IPS DF 19.7 (cell line): ENCODE measurements at places on chromosomes 5 and 9.

DNA sequence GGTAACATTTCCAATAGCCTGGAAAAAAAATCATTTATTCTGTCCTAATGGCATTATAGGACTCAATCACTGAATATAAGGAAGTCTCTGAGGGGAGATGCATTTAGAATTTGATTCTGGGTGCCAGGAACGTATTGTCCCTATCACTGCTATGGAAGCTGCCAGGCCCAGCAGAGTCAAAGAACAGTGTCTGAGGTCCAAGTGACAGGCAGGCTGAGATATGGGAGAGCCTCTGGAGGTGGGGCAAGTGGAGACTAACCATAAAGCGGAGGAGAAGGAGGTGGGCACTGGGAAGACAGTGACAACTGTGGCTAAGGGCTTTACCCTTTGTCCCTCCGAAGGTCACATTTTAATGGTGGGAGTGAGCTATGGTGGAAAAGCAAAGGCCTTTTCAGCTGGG, 505.5 kb downstream of the CTNND2 start:
- no peak for DNase-seq

DNA sequence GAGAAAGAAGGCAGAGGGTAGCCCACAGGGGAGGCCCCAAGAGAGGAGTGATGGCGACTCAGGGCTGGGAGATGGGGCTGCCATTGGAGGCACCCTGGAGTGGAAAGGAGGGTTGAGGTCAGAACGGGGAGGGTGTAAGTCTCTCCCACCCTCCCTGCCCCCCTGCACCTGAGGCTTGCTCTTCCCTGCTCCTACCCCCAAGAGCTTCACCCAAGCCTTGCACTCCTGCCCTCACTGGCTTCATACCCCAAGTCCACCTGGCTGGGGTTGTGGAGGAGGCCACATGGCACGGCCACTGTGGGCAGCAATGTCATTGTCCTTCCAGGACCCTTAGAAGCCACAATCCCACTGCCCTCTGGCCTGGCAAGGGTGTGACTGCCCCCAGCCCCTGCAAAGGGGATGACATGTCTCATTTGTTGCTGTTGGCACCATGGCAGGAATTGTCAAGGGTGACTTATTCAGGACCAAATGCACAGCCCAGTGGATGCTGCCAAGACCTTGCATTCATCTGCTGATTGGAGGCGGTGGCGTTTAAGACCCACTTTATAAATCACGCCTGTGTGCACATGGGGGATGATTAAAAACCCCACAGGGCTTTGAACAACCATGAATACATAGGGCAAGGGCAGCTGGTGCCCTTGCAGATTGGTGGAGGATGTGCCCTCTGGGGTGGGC, 47.6 kb upstream of the RNU6ATAC start:
- DNase-seq = no peak

GRCh38 chr5:113178073-113178779, 201.6 kb downstream of the DCP2 start:
- no peak for DNase-seq

- no peak for DNase-seq
Measured at GRCh38 chr5:169923988-169924387, 56.3 kb downstream of the INSYN2B start.

DNA sequence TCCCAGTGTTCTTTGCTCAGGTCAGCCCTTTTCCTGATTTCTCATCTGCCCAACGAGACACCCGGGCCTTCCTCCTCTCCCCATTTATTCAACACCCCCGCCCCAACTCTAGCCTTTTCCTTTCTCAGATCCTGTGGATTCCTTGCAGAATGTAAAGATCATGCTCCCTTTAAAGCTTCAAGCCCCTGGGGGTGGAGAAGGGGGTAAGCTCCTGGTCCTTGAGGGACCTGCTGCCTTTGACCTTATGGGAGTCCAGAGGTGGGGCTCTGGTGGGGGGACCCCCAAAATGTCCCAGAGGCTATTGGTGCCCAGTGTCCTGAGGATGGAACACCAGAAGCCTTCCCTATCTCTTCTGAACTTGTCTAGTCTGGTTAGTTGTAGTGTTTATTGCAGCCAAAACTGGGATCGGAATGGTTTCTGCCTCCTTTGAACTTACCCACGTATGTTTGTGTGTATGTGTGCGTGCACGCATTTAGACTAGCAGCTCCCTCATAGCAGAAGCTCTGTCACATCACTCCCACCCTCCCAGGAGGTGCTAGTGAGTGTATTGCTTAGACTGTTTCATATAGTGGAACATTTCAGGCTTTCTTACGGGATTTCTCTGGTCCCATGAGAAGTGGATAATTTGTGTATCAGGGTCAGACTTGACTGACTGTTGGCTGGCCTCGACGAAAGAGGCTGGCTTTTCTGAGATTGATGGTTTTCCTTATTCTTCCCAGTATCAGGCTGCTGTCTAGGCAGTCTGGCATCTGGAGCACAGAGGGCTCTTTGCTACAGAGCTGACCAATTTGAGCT, 1.1 kb downstream of the GALNT10 start:
- DNase-seq = no peak

DNA sequence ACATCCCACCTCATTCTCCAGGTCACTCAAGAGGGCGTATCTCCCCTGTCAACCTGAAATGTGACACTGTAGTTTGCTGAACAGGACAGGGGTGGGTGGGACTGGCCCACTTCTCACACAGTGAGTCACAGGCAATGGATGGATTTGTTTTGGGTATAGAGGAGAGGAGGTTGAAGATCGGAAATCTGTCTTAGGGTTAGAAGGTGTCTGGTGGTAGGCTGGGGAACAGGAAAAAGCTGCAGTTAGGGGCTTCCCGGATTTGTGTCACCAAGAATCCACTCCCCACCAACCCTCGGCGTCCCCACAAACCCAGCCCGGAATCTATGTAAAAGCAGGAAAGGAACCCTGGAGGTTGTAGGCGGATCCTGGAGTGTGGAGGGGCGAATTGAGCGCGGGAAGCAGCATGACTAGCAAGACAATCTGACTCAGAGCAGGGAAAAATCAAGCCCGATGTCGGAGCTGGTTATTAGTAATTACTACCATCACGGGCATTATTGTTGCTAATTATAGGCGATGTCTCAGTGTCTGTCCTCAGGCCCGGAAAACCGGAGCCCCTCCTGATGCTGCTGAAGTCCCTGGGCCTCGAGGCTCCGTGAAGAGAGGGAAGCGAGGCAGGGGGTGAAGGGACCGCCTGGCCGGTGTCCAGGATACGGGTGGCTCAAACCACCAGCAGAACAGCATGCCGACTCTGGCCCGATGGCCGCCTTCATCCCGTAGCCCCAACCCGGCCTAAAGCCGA, 1.7 kb upstream of the IRX1 start:
- DNase-seq = no peak

DNA sequence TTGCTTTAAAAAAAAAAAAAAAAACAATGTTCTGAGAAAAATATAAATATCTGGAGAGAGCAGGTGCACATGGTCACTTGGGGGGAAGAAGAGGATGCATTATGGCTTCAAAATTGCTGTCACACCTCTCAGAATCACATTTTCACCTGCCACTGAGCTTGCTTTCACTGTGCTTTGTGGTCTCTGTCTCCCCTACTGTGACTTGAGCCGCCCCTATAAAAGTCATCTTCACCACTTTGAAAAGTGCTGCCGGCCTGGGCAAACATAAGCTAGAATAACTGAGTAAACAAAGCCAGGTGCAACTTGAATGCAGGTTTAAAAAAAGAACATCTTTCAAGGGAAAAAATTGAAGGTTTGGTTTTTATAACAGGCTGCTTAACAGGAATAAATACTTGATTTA, 368.1 kb upstream of the GRIA1 start:
- no peak for DNase-seq

- DNase-seq = no peak
Measured at GRCh38 chr9:136170006-136170901, 34.7 kb downstream of the LHX3 start.

DNA sequence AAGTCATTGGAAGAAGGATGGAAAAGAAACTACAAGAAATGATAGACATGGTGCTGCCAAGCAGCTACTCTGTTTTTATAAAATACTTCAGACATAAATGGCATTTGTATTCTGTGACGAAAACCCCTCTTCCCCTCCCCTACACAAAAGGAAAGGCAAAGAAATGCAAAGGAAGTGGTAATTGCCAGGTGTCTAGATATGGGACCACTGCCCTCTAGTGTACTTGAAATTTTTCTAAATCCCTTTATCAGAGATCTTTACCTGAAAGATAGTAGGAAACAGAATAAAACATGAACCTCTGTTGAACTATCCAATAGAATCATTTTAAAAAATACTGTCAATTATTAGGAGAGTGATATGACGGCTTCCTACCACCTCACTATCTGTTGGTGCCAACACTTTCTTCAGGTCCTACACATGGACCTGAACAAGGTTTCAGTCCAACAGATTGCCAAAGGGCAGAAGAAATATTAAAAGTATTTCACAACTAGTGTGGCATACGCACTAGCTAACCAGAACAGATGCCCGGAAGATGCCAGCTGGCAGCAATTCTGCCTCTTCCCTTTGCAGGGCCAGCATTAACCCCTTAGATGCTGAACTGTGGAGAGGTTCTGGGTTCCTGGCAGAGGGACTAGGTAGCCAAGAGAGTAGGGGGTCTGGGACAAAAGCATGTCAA, 104.1 kb downstream of the TSSK1B start:
- DNase-seq = no peak

- DNase-seq = no peak
Measured at GRCh38 chr5:163330723-163331668, 106.4 kb upstream of the CCNG1 start.

DNA sequence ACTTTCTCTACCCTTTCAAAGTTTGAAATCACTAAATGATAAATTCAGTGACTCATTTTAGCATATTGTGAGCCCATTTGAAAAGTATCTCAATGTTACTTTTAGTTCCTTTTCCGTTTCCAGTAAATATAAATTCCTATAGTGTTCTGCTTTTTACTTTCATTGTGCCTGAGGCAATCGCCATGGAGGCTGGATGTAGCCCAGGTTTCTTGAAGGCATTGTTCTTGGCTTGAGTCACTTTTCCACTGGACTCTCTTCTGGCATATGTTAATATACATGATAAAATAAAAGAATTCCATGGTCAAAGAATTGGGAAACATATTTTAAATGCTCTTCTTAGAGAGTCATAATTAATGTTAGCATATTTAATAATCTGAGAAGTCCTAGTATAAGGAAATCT, 327.0 kb downstream of the IZUMO3 start:
- no peak for DNase-seq

DNA sequence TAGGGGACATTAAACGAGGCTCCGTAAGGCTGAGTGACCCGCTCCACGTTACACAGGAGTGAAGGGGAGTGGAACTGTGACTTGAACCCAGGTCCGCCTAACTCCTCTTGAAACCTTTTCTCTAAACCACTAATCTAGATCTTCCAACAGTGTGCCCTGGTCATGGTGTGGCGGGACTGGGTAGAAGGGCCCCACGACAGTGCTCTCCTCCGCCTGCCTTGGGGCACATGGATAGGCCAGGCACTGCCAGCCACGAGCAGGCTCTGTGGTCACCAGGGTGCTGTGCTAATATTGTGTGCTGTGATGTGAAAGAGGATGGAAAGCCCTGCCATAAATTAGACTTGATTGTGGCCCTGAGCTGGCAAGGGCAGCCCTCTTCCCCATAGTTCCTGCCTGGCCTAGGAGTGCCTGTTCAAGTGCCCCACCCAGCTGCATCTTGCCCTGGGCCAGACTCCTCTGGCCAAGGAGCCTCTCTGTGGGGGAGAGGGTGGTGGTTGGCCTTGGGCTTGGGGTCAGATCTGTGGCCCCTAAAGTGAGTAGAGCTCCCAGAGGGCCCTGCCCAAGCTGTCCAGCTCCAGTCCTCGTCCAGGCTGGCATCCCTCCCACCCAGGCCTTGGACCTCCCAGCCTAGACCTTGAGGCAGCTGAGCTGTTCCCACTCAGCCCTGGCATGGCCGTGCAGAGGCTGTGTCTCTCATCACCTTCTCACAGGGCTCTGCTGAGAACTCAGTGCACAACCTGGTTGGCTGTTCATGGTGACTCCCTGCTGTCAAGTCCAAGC, 67.8 kb upstream of the TBC1D2 start:
- DNase-seq = no peak

DNA sequence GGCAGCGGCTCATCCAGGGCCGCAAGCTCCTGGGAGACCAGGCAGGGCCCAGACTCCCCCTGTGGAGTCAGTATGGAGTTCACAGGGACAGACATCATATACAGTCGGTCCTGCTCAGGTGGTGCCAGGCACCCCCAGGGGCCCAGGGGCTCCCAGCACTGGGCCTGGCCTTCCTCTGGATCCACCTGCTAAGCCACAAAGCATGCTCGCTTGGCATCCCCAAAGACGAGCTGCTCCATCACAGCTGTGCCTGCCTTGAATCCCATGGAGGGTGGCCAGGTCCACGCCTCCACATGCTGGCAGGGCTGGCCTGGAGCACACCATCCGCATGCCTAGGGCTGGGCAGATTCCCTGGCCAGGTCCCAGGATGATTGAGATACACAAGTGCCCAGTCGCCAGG, 4.6 kb downstream of the BICD2 start:
- no peak for DNase-seq

DNA sequence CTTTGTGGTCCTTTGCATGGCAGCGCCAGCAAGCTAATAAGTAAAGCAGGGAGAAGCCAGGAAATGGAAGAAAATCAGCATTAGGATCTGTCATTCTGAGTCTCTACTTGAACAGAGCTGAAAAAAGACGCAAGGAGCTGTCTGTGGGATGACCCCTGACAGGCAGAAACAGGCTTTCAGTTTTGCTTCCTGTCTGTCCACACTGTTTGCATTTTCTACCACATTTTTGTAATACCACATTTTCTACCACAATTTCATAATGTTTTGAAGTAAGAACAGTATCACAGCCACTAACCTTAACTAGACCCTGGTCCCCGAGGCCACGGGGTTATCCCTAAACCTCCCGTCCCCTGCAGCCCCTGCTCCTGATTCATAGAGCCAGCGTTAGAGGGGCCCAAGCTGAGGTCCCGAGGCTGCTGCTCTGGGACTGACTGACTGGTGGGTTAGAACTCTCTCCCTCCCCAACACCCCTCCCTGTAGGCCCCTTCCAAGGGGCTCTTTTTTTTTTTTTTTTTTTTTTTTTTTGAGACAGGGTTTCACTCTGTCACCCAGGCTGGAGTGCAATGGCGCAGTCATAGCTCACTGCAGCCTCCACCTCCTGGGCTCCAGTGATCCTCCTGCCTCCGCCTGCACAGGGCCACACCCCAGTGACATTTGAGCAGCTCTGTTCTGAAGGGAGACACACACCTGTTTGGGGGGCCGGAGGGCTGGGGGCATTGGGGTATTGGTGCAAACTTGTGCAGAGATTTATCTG, 4.0 kb upstream of the CLIC3 start:
- no peak for DNase-seq

DNA sequence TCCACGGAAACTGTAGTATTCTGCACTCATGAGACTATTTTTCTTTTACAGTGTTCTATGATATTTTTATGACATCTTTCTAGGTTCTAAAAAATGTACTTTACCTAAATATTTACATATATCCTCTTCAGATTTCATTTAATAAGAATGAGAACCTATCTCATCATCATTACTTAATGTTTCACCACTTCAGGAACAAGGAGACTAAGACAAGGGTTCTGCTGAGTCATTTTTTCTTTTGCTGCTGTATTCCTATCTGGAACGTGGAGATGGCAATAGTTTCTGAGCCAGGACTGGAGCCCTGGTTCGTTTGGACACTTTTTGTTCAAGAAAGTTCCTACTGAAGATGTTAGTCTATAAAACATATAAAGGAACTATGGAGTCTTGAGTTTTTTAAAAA, 258.2 kb upstream of the MAP3K1 start:
- DNase-seq = no peak

GRCh38 chr9:133354766-133355165, 1.5 kb downstream of the SURF1 start:
- no peak for DNase-seq
